ENCODE measurements at places on chromosomes 11 and 22.

DNA sequence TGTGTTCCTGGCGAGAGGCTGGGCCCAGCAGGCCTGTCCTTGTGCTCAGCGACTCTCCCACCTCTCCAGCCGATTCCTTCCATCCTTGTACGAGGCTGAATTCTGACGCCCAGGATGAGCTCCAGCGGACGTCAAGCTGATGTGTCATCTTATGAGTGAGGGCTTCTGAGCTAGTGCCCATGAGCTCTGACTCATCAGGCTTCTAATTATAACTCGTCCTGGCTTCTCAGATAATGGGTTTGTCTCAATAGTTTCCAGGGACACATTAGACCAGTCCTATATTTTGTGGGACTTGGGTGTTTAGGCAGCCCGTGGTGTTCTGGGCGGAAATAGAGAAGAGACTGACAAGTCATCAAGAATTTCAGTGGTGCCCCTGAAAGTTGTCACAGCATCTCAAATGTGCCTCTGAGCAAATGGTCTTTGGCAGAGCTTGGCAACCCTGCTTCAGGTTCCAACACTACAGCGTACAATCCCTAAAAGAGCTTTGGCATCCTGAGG is 108.2 kb upstream of the CD44 start:
- peak; percentile 72 for DNase-seq

DNA sequence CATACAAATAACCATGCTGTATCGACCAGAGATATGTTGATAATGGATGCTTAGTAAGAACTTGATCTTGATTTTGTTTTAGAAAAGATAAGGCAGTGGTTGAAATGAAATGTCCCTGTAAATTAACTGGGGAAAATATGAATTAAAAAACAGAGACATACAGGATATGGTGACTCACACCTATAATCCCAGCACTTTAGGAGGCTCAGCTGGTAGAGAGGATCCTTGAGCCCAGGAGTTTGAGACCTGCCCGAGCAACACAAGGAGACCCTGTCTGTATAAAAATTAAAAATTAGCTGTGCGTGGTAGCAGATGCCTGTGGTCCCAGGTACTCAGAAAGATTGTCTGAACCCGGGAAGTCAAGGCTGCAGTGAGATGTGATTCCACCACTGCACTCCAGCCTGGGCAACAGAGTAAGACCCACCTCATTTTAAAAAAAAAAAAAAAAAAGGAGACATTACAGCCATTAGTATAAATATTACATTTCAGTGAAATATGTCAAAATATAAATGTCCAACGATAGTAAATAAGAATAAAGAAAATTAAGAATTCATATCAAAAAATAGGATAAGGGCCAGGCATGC is 4.6 kb downstream of the PICALM start:
- no peak for DNase-seq

GRCh38 chr11:134170919-134171281 is 52.9 kb downstream of the NCAPD3 start:
- no peak for DNase-seq

GRCh38 chr11:5004424-5005274 is 10.0 kb downstream of the OR51L1 start:
- peak; percentile 12 for DNase-seq

DNA sequence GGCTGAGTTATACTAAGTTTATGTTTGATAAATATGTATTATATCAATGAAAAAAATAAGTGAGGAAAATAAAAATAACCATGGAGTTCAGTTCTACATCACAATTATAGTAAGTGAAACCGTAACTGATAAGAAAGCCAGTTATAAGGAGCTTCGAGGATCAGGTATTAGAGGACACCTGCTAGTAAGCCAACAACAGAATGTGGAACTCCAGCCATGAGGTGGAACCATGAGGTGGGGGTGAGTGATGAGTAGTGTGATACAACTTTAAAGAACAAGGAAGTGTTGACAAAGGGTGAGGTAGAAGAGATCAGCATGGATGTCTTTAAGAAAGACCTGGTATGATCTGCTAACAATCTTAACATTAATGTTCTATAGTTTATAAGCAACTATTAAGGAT is 452.9 kb downstream of the GUCY1A2 start:
- no peak for DNase-seq

DNA sequence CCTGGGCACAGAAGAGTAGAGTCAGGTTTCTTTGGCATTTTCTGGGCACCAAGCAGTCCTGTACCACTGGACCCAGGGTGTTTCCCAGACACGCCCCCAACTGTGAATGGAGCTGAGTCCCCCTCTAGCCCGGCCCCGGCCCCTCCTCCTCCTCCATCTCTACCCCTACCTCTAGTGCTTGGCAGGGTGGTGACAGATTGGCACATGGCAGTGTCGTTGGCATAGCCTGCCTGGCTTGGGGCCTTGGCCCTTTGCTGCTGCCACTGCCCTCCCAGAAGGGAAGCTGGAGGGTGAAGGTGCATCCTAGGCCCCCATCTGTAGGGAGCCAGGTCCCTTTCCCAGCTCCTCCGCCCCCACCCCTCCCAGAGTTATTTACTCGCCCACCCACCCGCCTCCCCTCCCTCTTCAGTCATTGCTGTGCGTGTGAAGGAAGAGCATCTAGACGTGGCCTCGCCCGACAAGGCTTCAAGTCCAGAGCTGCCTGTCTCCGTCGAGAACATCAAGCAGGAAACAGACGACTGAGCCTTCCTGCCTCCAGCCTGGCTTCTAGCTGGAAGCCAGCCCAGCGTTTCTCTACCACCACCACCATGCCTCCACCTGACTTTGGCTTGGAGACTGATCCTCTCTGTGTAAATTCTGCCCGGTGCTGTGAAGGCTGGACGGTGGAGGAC is 10.9 kb downstream of the CHADL start:
- no peak for DNase-seq

Data from smooth muscle cell of the brain vasculature (primary cell).